ENCODE measurements at places on chromosomes 7 and 10. TPM values are rescaled to one million over a fixed set of nuclear protein-coding genes. Genes with fewer than 3 reads are reported as not detected.

The SPOCK2 gene
- 1.6 TPM for total RNA-seq

The PALD1 gene
- total RNA-seq: 1.1 TPM

The LIPF gene
- not detected for total RNA-seq

The DNA2 gene
- 3.5 TPM for total RNA-seq

The ASZ1 gene
- total RNA-seq: not detected

The GPRIN2 gene
- total RNA-seq: 1.1 TPM

The HOXA7 gene
- not detected for total RNA-seq

The GDF2 gene
- 7.2 TPM for total RNA-seq

The JAZF1 gene
- total RNA-seq: 5.4 TPM

The CALHM3 gene
- not detected for total RNA-seq

- no peak for DNase-seq
Measured at GRCh38 chr7:46229409-46229808, 308.3 kb upstream of the IGFBP3 start.

GRCh38 chr10:130621231-130621775 lies 485.1 kb downstream of the GLRX3 start:
- no peak for DNase-seq

DNA sequence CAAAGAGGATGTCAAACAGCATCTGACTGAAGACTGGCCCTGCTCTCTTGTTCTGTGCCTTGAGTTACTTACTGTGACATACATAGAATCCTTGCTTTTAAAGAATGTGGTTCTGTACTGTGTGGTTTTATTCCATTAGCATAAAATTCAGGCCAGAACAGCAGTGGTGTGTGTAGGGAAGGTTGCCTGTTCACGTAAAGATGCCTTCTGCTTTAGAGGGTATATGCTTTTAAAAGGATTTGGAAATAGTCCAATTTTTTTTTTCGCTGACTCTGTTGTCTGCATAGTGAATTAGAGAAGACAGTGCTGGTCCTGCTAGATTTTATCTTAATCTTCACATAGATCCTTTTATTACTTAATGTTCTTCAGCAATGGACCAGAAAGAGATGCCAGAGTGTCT lies 470.8 kb upstream of the SEMA3A start:
- DNase-seq: no peak

DNA sequence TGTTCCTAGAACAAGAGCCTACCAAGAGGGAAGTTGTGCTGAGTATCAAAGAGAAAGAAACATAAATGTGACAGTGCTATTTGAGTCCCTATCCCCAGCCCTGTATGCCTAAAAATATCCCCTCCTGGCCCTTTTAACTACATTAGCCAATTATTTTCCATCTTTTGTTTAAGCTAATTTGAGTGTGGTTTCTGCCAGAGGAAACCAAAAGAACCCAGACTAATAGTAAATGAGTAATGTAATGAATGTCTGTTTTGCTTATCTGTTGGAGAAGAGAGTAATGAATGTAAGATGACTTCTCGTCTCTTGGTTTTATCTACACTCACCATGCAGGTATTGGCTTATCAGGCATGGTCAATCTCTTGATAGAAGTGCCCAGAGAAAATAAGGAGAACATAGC lies 134.4 kb upstream of the CDK1 start:
- DNase-seq: no peak

GRCh38 chr7:137462074-137462715 lies 118.7 kb upstream of the PTN start:
- DNase-seq: no peak

DNA sequence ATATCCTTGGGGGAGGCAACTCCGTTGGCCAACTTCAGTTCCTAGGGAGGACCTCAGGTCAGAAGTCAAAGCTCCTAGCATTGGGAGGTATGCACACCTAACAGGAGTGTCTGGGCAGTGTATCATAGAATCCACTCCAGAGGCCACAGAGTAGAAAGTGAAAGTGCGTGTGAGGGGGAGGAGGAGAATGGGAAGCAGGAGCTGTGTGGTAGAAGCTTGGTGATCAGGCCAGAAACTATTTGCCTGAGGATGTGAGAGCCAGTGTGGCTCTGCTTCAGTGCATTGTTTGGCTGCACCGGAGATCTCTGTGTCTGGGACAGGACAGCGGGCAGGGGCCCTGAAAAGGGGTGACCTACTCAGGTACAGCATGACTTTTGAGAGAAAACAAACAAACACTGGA lies 557.4 kb upstream of the VSTM2A start:
- no peak for DNase-seq

DNA sequence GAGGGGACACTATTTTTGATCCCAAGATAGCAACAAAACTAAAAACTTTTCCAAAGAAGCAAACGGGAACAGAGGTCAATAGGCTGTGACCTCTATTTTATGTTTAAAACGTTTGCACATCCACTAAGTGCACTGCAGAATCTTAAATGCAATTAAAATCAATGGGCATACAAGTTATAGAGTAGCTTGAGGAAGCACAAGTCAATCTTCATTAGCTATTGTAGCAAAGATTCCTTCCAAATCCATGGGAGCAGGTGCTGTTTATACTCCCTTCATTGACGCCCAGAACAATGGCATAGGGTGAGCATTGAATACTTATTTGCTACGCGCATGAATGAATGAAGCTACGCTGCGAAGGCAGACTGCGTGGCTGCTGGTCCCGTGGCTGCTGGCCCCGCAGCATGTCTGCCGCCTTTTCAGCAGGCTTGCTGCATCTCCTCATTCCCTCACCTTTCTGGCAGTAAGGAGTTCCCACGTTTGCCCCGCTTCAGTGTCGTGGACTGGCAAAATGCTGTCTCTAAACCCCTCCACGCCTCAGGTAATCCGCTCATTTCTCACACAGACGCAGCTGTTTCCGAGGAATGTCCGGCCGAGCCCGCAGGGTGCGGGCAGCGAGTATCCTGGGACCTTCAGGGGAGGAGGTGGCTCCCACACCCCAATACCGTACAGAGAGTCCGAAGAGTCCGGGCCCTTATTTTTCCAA lies 754 bp upstream of the PHYHIPL start:
- no peak for DNase-seq

DNA sequence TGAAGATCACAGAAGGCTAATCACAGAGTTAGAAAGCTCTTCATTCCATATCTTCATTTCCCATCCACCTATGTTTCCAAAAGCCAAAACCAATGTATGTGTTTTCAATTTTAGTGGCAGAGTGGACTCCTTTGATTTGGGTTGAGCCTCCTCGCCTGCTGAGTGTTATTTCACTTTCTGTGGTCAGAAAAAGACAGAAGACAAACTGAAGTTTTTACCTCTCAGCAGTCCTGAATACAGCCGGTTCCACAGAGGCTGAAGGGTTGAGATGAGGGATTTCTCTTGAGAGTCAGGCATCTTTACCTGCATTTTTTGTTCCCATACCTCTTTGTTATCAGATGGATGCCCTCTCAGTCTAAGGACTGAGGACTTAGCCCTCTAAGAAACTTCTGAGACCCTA lies 659.6 kb downstream of the CCSER2 start:
- no peak for DNase-seq

DNA sequence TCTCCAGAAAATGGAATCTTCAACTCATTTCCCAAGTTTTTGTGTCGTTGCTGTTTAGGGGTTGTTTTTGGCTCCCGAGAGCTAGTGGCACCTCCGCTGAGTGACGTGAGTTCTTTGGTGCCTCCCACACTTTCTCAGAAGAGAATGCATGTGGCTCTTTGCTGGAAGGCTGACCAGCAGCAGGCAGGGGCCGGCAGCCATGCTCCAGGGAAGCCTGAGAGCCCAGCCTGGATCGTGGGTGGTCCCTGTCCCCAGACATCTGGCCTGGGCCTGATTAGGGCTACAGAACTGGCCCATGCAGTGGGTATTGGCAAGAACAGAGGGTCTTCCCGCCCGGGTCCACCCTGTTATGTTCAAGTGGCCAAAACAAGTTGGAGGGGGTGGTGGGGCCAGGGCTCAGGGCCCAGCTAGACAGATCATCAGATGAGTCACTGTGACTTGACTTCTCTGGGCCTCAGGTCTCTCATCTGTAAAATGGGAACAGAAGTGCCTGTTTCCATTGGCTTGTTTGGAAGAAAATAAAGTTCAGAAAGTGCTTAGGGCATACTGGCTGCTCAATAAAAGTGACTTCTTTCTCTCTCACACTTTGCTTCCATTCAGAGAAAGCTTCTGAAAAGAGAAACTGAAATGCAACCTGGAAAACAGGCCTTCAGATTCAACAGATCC lies 83.1 kb downstream of the STRA8 start:
- no peak for DNase-seq

DNA sequence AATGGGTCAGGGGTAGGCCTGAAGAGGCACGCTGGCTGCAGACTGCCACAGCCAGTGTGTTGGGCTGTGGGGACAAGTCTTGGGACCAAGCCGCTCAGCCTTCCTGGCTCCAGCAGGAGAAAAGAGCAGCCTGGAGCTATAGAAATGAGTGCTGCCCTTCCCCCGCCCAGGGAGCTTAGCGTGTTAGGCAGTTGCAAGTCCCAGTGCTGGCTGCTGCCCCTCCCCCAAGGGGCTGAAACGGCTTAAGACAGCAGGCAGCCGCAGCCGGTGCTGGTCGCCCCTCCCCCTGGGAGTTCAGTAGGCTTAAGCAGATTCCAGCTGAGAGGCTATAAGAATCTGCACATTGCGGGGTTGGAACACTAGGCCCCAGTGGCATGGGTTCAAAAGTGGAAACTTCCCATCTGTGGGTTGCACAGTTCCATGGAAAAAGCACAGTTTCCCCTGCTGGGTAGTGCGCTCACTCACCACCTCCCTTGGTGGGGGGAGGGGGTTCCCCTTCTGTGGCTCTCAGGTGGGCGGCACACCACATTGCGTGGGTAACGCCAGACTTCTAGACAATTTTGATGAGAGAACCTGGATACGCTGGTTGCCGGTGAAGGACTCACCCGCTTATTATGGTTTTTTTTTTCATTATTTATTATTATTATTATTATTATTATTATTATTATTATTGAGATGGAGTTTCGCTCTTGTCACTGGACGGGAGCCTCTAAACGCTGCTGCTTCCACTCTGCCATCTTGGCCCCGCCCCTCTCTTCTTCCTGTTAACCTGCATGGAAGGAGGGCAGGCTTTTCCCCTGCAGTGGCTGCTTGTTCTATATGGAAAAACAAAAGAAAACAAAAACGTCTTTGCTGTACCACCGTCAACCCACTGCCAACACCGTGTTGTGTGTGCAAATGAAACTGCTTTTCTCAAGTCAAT lies 151.1 kb downstream of the CXCL12 start:
- no peak for DNase-seq

- DNase-seq: peak; percentile 23
Measured at GRCh38 chr10:1374511-1375345, 318.5 kb downstream of the WDR37 start.

- DNase-seq: no peak
Measured at GRCh38 chr10:12396567-12396966, 47.2 kb downstream of the CAMK1D start.

- DNase-seq: no peak
Measured at GRCh38 chr7:79430391-79430790, 23.1 kb downstream of the MAGI2 start.

GRCh38 chr10:102400076-102400475 lies 4.6 kb downstream of the NFKB2 start:
- no peak for DNase-seq

GRCh38 chr7:17937506-17938120 lies 2.7 kb downstream of the SNX13 start:
- no peak for DNase-seq

DNA sequence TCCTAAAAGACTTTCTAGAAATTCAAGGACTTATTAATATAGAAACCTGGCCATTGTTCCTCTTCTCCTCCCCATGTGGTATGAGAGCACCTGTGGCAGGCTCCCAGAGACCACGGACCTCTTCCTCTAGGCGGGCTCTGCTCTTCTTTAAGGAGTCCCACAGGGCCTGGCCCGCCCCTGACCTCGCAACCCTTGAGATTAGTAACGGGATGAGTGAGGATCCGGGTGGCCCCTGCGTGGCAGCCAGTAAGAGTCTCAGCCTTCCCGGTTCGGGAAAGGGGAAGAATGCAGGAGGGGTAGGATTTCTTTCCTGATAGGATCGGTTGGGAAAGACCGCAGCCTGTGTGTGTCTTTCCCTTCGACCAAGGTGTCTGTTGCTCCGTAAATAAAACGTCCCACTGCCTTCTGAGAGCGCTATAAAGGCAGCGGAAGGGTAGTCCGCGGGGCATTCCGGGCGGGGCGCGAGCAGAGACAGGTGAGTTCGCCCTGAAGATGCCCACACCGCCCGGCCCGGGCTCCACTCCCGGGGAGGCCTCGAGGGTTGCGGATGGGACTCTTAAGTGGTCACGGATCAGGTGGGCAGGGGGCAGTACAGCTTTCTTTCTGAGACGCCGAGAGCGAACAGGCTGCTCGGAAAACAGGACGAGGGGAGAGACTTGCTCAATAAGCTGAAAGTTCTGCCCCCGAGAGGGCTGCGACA lies at the start of gene SLC26A4:
Gene SLC26A4, plus strand, starts transcription at position 448 of the 700 bp plus-strand sequence. CDS start 814 bp downstream, outside the sequence.
- no peak for DNase-seq

DNA sequence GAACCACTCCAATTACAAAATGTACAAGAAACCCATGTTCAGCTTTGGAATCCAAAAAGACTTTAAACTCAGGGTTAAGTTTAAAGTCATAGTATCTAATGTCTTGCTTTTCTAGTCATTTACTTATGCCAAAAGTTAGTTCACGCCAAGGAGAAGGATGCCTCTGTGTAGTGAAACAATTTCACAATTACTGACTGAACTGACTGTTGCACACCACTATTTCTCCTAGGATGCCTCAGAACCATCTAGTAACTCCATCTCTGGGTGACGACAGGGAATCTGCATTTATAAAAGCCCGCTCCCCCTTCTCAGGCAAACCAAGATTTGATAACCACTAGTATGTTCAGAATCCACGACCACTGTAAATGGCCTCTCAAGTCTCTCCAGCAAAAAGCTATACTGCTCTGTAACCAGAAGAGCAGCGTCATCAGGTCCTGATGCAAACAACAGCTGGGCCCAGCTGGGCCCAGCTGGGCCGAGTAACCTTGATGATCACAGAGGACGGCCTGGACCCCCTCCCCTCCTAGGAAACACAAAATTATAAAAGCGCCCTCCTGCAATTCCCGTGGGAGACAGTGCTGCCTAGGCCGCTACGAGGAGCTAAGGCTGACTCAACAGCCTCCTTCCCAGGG lies 680 bp upstream of the ADO start:
- no peak for DNase-seq

- DNase-seq: no peak
Measured at GRCh38 chr10:77737608-77738007, 100.0 kb upstream of the KCNMA1 start.

Data from left lobe of liver (tissue), 2 donors.